ENCODE measurements at places on chromosomes 2 and 18.

- DNase-seq, result no peak
Observed at GRCh38 chr18:46601141-46601805, 55.7 kb downstream of the LOXHD1 start.

DNA sequence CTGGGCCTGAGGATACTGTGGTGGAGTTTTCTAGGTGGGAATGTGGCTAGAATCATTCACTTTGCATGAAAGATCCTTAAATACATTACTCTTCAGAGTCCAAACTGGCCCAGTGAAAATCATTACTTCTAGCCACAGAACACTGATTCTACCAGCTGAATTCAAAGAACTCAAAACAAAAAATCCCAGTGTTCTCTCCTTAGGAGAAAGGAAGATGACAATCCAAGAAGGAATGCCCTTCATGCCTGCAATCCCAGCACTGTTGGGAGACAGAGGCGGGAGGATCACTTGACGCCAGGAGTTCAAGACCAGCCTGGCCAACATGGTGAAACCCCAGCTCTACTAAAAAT, 35.2 kb downstream of the FAM228A start:
- DNase-seq, result no peak

DNA sequence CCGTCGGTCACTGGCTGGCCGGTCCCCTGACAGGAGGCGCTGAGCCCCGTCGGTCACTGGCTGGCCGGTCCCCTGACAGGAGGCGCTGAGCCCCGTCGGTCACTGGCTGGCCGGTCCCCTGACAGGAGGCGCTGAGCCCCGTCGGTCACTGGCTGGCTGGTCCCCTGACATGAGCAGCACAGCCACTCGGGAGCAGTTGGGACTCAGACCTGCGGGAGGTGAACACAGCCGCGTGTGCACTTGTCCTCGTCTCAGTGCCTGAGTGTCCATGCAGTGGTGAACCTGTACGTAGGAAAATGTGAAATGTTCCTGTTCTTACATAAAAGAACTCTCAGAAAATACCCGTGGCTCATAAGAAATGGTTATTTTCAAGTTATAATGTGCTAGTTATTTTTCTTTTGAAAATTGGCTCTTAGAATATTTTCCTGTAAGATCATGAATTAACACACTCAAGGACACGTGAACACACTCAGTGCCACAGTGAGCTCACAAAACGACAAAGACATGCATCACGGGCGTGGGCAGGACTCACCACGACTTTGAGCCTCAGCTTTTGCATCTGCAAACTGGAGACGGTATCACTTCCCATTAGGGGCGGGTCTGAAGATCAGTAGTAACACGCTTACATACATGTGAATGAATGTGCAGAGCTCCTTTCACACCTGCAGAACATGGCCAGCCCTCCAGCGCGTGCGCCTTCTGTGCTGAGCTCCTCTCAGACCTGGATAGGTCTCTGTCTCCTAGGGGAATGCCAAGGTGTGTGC, 21.1 kb upstream of the NFATC1 start:
- no peak for DNase-seq

GRCh38 chr2:235876099-235876679, 292.0 kb downstream of the GBX2 start:
- no peak for DNase-seq

- peak; percentile 79 for DNase-seq
Observed at GRCh38 chr18:13376841-13377351, 158.3 kb downstream of the LDLRAD4 start.

DNA sequence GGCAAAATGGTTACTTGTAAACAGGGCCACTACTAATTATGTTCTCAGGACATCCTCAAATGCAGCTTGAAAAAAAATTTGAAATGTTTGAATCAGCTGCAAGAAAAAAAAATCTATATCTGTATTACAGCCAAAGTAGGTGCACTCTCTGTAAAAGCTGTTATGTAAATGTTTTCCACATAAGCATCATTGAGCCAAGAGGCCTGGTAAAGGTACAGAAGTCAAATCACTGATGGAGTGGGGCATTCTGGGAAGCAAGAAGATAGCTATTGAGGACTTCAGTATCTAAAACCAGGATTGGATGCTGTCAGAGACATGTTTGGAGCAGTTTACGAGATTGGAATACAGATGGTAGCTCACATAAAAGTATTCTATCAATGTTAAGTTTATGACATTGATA, 80.3 kb downstream of the MAPRE2 start:
- no peak for DNase-seq

Measured in activated T-cell treated with anti-CD3 and anti-CD28 coated beads, Interleukin-2, amount 50 U/mL, for 72 hours (primary cell).